ENCODE measurements at places on chromosomes 12 and 14.

- no peak for DNase-seq
Measured at GRCh38 chr14:68124979-68125731, 305.6 kb downstream of the RAD51B start.

DNA sequence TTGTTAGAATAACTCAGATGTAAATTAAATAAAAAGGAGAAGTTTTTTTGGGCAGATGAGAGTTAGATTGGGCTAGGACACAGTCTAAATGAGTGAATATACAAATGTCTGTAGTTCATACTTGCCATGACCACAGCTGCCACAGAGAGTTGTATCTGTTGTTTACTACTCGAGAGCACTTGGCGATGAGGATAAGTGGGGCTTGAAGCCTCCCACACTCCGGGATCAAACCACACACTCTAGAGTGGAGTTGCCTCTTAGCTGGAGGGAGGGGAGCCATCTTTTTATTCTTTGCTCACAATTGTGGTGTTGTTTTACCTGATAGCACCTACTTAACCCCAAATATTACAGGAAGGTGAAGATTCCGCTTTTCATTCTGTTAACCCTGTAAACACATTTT is 27.5 kb downstream of the BEST3 start:
- DNase-seq: no peak

GRCh38 chr12:53234271-53234914 is 2.4 kb upstream of the RARG start:
- DNase-seq: no peak

GRCh38 chr12:22101749-22102243 is 55.8 kb downstream of the CMAS start:
- peak; percentile 16 for DNase-seq

DNA sequence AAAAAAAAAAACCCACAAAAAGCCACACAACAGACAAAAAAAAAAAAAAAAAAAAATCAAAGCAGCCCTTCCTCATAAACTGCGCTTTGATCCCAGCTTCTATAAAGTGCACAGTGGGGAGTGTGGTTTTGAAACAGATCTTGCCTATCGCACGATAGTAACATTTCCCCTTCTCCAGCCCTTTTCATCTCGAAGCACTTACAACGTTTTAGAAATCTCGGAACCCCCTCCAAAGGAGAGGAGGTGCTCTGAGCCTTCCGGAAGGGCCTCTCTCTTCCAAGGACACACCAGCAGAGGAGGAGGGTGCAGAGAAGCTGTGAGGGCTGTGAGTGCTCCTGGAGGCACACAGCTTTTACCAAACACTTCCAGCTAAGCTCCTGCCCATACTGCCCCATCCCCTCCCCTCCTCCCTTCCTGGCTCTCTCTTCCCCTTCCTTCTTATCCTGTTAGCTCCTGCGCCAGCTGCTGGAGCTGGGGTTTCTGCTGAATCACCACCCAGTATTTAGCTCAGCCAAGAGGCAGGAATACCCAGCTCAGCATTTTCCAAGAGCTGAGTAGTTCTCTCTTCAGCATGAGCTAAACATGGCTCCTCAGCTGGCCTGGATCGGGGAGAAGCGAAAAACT is 28.4 kb downstream of the SLC7A8 start:
- DNase-seq: no peak

GRCh38 chr12:107894589-107894988 is 120.1 kb downstream of the ASCL4 start:
- no peak for DNase-seq

GRCh38 chr14:29459969-29460560 is 467.6 kb downstream of the PRKD1 start:
- no peak for DNase-seq

DNA sequence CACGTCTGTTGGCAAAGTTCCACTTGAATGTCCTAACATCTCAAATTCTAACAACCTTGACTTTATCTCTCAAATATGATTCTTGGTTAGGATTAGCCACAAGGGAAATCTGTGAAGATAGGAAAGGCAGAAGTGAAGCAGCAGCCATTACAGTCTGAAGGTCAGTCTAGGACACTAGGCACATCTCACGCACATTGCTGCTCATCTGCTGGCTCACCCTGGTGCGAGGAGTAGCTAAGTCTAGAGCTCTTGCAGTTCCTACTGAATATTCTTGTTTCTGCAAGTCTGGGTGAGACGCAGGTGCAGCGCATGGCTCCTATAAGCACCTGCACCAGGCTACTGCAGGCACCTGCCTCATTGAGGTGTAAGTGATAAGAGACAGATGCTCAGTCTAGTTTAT is 6.4 kb upstream of the SLC25A3 start:
- no peak for DNase-seq

DNA sequence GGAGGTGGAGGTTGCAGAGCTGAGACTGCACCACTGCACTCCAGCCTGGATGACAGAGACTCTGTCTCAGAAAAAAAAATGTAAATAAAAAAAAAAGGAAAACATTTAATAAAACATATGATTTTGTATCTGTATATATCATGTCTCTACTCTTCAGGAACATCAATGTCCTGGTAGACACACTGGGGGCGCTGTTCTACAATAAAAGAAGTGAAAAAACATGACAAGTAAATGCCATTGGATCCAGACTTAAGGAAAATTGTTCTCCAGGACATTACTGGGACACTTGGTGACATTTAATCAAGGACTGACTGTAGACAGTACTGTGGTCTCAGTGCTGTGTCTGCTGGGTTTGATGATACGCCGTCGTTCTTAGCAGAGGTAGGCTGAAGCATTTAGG is 15.5 kb upstream of the KLC1 start:
- no peak for DNase-seq

DNA sequence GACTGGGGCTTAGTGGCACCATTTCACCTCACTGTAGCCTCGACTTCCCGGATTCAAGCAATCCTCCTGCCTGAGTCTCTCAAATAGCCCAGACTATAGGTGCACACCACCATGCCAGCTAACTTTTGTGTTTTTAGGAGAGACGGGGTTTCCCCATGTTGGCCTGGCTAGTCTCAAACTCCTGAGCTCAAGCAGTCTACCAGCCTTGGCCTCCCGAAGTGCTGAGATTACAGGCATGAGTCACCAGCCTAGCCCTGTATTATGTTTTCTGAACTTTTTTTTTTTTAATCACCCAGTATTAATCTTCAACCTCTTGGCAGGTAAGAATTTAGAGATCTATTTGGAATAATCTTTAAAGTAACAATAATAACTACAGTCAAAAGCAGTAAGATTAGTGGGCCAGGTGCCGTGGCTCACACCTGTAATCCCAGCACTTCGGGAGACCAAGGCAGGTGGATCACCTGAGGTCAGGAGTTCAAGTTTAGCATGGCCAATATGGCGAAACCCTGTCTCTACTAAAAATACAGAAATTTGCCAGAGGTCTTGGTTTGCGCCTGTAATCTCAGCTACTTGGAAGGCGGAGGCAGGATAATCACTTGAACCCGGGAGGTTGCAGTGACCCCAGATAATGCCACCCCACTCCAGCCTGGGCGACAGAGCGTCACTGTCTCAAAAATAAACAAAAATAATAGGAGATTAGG is 8.6 kb downstream of the NANOG start:
- DNase-seq: no peak

DNA sequence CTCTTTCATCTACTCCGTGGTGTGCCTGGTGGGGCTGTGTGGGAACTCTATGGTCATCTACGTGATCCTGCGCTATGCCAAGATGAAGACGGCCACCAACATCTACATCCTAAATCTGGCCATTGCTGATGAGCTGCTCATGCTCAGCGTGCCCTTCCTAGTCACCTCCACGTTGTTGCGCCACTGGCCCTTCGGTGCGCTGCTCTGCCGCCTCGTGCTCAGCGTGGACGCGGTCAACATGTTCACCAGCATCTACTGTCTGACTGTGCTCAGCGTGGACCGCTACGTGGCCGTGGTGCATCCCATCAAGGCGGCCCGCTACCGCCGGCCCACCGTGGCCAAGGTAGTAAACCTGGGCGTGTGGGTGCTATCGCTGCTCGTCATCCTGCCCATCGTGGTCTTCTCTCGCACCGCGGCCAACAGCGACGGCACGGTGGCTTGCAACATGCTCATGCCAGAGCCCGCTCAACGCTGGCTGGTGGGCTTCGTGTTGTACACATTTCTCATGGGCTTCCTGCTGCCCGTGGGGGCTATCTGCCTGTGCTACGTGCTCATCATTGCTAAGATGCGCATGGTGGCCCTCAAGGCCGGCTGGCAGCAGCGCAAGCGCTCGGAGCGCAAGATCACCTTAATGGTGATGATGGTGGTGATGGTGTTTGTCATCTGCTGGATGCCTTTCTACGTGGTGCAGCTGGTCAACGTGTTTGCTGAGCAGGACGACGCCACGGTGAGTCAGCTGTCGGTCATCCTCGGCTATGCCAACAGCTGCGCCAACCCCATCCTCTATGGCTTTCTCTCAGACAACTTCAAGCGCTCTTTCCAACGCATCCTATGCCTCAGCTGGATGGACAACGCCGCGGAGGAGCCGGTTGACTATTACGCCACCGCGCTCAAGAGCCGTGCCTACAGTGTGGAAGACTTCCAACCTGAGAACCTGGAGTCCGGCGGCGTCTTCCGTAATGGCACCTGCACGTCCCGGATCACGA is 2.2 kb downstream of the SSTR1 start:
- DNase-seq: peak; percentile 12

DNA sequence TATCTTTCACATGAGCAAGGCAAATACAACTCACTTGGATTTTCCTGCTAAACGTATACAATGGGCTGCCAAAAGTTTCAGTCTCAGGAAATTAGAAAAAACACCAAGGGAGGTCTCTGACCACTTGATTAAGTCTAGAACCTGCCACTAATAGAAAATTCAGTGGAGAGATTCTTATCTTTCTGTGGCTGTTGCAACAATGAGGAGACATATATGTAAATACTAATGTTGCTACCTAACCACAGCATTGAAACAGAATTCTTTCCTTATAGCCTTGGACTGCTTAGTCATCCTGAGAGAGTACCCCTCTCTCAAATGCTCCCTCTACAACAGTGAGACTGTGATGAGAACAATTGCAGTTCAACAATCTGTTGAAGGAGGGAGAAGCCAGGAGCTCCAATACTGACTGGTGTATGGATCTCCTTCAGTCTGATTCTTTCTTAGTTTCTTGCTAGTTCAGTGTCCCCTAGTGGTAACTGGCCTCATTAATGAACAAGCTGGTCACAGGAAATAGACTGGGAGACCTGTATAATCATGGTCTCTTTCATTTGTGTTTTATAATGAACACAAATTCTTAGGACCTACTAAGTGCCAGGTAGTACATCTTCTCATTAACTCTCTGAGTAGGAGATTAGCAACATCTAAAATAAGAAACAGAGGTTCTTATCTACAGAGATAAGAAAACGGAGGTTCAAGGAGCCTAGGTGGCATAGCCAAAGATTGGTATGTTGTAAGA is 164.5 kb downstream of the SLC38A4 start:
- DNase-seq: no peak

DNA sequence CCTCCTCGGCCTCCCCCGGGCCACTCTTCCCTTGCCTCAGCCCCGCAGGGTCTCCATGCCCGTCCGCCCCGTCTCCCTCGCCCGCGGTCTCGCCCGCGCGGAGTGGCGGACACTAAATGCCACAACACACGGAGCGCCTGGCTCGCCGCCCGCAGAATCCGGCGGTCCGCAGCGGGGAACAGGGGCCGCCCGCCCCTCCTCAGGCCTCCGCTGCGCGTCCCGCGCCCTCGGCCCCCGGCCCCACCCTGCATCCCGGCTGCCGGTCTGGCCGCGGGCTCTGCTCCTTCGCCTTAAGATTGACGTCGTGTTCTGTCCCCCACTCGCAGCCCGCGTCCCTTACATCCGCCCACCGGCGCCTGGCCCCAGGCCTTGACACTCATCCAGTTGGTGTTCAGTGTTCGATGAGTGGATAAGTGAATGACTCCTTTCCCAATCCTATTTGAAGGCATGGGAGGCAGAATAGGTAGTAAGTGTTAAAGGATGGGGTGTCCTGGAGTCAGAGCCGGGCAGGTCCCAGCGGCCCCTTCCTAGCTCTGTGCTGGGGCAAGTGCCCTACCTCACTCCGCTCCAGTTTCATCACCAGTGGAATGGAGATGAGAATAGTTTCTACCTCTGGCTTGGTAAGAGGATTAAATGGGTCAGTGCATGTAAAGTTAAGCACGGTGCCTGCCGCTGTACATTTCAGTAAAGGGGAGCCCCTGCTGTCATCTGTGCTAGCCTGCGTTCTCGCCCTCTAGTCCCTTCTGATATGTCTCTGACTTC is 622 bp downstream of the TECPR2 start:
- DNase-seq: peak; percentile 47

DNA sequence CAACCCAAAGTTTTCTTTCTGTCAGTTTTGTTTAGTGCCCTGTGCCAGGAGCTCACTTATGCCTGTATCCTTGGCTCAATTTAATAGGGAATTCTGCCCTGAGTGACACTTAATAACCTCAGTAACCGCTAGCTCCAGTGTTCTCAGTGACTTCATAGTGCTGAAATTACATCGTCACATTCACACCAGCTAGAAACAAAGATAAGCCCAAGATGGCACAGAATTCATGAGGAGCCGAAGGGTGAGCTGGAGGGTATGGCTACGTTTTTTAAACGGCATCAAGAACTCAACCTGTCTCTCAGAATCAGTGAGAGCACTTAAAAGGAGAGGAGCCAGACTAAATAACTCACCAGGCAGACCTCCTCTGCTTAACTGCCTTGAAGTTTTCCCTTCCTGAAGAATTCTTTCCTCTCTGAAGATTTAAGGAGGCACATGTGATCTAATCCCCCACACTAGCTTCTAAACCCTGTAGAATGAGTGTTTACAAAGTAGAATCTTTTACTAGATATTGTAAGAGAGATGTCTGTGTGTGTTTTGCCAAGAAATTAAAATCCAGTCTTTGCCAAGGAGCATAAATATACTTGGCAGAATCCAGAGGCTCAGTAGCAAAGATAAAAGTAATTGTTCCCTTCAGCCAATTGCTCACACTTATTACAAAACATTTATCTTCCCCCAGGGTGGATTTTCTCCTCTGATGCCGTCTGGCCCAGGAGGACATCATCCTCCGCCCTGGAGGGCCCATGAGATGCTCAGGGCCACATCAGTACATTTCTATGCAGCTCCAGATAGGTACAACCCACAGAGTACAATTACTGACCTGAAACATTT is 37.3 kb downstream of the PTGER2 start:
- DNase-seq: peak; percentile 33

GRCh38 chr12:1277905-1278304 is 286.9 kb downstream of the ERC1 start:
- DNase-seq: peak; percentile 12

DNA sequence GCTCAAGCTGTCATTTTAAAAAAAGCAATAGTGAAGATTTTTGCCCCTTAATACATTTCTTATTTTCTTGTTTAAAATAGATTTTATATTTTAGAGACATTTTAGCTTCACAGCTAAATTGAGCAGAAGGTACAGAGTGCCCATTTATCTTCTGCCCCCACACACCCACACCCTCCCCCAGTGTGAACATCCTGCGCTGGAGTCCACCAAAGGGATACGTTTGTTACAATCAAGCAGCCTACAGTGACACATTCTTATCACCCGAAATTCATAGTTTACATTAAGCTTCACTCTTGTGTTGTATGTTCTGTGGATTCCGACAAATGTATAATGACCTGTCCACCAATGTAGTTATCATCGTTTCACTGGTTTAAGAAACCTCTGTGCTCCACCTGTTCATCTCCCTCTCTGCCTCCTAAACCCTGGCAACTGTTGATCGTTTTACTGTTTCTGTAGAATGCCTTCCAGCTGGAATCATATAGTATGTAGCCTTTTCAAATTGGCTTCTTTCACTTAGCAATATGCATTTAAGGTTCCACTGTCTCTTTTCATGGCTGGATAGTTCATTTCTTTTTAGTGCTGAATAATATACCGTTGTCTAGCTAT is 91.0 kb upstream of the TRAF3 start:
- DNase-seq: no peak

- no peak for DNase-seq
Measured at GRCh38 chr12:67362526-67362925, 93.4 kb downstream of the CAND1 start.

- no peak for DNase-seq
Measured at GRCh38 chr12:42145197-42145549, 499 bp upstream of the GXYLT1 start.

All from stimulated activated naive CD8-positive, alpha-beta T cell treated with anti-CD3 and anti-CD28 coated beads, Interleukin-15, Interleukin-2, amounts not matched to agents 100 U/mL and 50 U/mL, for 24 hours (primary cell).